ENCODE measurements at places on chromosomes 2 and 18. TPM values are rescaled to one million over a fixed set of nuclear protein-coding genes. Genes with fewer than 3 reads are reported as not detected.

Gene HRH4
- 0.46 TPM for total RNA-seq

Gene LYG1
- total RNA-seq: 2.8 TPM

GRCh38 chr2:54604871-54605270, 118.6 kb upstream of the EML6 start:
- peak overlapping the region; percentile 60 for H3K27ac ChIP-seq
- H3K4me3 ChIP-seq: peak overlapping the region; percentile 18
- H3K4me1 ChIP-seq: peaks cover 43% of the 10 kb centered on the region

GRCh38 chr2:198096002-198096401, 291.6 kb downstream of the PLCL1 start:
- no peak overlapping the region for H3K27ac ChIP-seq
- H3K4me3 ChIP-seq: no peak overlapping the region
- H3K36me3 ChIP-seq: no peaks in the 10 kb centered on the region

DNA sequence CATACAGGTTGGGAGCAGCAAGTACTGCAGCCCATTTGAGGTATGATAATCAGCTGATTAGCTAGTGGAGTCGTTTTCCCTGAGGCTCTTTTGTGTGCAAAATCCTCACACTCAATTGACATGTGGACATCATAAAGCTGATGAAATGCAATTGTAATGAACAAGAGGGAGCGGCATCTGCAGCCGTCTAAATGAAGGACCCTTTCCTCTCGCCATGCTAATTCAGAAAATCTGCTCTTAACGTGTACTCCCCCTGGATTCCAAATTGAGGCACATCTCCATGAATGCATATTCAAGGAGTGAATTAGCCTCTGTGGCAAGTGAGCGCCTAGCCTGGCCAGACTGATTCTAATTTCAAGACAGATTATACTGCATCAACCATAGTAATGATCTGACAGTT, 260.9 kb upstream of the ATP5MC3 start:
- H3K27me3 ChIP-seq: no peaks in the 10 kb centered on the region
- no peak overlapping the region for H3K4me3 ChIP-seq
- no peaks in the 10 kb centered on the region for H3K36me3 ChIP-seq

All from spleen (tissue), 13 donors.